ENCODE measurements at places on chromosomes 5 and 9.

GRCh38 chr5:55997742-55998351 is 3.1 kb upstream of the IL6ST start:
- DNase-seq = no peak

GRCh38 chr5:153534102-153534501 is 43.6 kb downstream of the GRIA1 start:
- DNase-seq = no peak

DNA sequence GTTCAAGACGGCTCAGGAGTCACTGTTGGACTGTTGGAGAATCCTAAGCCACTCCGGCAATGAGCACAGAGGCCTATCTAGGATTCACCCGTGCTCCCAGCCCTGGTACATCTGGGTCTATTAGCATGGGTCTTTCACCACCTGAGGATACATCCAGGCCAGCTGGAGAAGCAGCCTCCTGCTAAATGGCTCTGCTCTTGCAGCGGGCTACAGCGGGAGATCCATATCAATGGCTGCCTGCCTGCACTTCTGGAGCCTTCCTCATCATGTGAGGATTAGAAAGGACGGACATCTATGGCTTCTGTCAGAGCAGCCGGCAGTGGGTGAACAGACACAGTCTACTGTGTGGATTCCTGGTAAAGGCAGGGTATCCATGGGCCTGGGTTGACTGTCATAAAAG is 357.4 kb downstream of the MLLT3 start:
- DNase-seq = no peak

- DNase-seq = no peak
These were observed 222.8 kb upstream of the PRDM9 start for GRCh38 chr5:23284656-23285055.

- no peak for DNase-seq
These were observed 90.3 kb downstream of the FBXO38 start for GRCh38 chr5:148474025-148474511.

DNA sequence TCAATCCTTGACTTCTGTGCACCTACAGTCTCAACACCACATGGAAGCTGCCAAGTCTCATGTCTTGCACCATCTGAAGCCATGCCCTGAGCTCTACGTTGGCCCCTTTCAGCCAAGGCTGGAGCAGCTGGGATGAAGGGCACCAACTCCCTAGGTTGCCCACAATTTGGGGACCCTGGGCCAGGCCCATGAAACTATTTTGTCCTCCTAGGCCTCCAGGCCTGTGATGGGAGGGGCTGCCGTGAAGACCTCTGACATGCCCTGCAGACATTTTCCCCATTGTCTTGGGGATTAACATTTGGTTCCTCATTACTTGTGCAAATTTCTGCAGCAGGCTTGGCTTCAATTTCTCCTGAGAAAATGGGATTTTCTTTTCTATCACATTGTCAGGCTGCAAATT is 285.1 kb downstream of the DTWD2 start:
- DNase-seq = no peak
